ENCODE measurements at places on chromosomes 6 and 20.
A peak's percentile ranks its signal among the peaks of the same experiment; 100 is the strongest.

GRCh38 chr20:53322651-53323050, 271.0 kb downstream of the ZNF217 start:
- no peak for DNase-seq

DNA sequence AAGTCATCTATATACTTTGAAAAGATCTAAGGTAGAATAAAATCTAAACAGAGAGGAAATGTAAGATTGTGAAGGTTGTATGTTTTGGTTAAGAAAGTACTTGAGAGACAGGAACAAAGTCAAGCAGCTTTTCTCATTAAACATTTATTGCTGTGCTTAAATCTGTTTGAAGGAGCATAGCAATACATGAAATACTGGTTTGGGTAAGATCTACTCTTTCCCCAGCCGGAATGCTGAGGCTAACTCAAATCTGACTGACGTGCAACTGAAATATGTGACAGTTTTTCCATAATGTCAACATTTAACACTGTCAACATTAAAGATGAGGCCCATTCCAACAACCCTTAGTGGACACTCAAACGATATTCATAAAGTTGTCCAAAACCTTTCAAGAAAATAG, 59.9 kb downstream of the MAN1A1 start:
- no peak for DNase-seq

DNA sequence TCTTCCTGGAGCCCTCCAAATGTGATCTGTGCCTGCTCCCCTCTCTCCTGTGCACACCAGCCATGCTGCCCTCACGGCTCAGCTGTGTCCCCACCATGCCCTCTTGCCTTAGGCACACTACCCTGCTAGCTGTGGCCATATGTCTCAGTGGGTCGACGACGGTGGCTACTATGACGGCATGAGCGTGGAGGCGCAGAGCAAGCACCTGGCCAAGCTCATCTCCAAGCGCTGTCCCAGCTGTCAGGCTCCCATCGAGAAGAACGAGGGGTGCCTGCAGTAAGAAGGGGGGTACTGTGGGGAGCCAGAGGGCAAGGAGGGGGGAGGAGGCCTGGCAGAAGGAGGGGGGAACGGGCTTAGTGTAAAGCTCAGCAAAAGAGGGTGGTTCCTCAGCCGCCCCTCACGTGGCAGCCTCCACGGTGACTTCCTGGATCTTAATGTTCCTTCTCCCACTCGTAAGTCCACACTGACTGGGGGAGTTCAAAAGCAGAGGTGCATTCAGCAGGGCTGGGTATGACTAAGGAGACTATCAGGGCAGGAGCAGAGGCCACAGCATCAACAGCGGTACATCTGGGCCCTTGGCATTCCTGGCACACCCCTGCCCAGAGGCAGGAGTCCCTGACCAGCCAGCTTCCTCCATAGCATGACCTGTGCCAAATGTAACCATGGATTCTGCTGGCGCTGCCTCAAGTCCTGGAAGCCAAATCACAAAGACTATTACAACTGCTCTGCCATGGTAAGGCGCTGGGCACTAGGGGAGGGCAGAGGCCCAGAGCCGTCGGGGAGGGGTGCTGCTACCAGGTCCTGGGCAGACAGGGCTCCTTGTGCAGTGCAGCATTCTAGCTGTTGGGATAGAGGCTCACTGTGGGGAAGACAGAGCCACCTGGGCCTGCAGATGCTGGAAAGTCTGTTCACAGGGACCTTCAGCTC, 8.0 kb downstream of the DNPH1 start:
- DNase-seq, result no peak

- DNase-seq, result no peak
These were observed 13.4 kb upstream of the GHRH start for GRCh38 chr20:37274851-37275524.

DNA sequence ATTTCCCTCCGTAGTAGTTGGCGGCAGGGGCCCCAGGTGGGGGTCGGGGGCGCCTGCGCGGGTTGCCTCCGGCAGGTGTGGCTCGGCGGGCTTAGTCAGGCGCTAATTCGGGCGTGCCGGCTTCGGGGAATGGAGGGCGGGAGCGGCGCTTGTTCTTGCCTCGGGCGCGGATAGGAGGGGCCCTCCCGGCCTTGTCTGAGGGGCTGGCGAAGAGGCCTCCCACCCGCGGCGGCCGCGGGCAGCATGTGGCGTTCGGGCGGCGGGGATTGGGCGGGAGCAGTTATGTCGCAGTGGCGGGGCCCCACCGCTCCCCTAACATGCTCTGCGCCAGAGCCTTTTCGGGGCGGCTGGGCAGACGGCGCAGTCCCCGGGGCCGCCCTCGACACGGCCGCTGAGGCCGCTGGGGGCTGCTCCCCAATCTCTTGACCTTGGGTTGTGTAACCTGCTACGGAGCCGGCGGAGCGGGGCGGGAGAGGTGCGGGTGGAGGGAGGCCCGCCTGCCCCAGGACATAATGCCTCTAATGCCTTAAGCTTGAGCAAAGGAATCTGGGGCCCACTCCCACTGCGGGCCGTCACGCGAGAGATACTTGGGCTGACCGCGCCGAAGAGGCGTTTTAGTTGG, 1.1 kb downstream of the AMD1 start:
- DNase-seq, result peak; percentile 45

GRCh38 chr6:31058128-31058894, 48.0 kb downstream of the MUC22 start:
- peak; percentile 16 for DNase-seq

DNA sequence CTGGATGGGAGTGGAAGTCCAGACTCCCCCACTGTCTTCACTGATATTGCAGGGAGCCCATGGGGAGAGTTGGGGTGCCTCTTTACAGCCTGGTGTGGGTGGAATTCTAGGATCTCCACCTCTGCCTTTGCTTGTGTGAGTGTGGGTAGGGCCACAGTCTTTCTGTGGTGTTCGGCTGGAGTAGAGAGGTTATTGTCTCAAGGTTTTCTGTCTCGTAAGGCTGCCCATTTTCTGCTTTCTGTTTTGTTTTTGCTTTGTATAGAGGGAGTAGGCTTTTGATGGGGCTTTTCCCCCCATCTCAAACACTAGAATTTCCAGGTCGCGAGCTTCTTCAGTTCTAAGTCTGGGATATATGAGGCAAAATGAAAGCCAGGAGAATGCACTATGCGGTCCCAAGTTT, 40.4 kb upstream of the ELMO2 start:
- DNase-seq, result no peak

- DNase-seq, result peak; percentile 34
These were observed 556 bp downstream of the PANK2 start for GRCh38 chr20:3889489-3890397.

GRCh38 chr20:31665753-31666152, 28.0 kb downstream of the COX4I2 start:
- DNase-seq, result no peak

- peak; percentile 59 for DNase-seq
These were observed 72.0 kb downstream of the SOX4 start for GRCh38 chr6:21665392-21666200.

DNA sequence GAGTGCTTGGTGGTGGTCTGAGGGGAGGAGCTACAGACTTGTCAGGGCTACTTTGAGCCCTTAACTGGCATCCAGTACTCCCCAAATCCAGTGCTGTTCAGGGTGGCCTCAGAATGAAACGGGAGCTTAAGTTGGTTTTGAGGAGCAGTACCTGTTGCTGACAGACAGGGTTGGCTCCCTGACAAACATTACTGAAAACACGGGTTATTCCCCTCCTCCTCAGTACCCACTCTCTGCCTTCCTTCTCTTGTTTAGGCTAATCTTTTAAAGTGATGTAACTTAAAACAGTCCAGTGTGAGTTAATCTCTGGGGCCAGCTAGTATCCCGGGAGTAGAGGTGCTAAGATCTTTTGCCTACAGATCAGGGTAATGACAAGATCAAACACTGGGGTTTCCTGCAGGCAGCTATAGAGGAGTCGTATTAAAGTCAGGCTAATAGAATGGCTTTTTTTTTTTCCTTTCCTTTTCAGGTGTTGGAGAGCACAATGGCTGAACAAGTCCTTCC, 3.7 kb downstream of the TNFAIP3 start:
- no peak for DNase-seq

GRCh38 chr6:153625089-153625488, 414.0 kb upstream of the OPRM1 start:
- no peak for DNase-seq
